Keratinocyte (primary cell): ENCODE measurements at places on chromosomes 11 and 22. TPM values are rescaled to one million over a fixed set of nuclear protein-coding genes. Genes with fewer than 3 reads are reported as not detected.

DNA sequence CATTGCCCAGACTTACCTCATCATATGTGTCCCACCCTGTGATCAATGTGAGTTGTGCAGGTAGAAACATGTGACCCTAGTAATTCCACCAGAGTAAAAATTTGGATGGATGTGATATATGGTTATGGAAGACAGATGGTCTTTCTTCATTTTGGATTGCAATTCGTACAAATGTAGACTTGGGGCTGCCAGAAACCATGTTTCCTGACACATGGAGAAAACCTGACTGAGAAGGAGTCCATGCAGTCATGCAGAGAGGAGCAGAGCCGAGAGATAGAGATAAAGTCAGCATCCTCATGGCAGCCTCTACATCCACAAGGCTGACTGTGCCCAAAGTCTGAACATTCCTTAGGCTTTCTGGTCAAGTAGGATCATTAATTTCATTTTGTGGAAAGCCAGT lies 678.1 kb upstream of the KIRREL3 start:
- no peak for DNase-seq

GRCh38 chr11:78418584-78419211 lies 1.1 kb upstream of the GAB2 start:
- DNase-seq, result no peak

DNA sequence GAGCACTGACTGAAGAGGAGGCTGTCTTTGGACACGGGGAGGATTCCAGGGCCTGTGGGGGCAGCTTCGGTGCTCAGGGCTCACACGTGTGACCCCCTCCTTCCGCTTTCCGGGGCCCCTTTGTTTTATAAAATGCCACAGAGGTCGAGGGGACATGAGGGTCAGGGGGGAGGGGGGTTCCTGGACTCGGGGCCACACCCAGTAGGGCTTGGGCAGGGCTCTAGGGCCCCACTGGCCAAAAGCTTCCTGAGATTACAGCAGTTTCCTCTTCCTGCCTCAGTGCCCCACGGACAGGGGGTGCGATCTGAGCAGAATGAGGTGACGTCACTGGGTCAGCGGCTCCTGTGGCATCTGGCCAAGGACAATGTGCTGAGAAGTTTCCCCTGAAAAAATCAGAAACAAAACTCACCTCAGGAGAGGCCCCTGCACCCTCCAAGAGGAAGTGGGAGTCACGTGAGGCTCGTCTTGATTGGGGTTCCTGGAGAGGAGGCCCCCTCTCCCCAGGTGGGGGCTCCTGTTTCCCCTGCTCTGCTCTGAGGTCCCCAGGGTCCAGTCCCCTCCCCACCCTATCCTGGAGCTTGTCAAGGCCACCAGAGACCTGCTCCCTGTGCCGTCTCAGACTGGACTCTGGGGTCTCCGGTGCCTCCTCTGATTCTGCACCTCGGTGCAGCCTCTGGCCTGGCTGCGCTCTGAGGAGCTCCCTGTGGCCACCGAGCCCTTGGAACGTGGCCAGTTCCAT lies 6.4 kb upstream of the IFITM3 start:
- no peak for DNase-seq

DNA sequence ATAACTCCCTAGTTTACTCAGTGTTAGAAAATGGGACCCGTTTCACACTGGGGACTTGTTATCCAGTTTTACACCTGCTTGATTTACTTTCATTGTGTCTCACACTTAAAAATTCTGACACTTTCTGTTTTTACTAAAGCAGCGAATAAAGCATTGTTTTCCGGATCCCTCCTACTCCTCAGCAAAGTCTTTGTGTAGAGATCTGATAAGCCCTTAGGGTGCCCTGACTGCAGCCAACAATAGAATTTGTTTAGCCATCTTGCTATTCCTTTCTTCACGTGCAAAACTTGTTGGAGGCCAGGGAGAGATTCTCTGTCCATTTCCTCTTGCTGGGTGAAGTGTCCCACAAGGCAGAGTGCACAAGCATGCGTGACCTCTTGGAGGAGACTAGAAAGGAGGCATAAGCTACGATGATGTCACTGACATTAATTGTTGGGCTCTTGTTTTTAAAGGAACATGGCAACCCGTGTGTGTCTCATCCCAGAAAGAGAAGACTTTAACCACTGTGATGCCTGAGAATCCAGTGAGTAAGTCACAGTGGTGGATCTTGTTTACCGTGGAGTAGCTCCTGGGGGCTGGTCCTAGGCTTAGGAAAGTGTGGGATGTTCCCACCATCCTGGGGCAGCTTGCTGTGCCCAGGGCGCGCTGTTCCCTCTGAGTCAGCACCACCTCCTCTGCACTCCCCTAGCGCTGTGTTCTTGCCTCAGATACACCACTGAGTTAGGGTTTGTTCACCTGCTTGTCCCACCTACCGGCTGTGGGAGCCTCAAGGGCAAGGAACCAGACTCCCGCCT lies 27.7 kb downstream of the MICAL2 start:
- no peak for DNase-seq

- no peak for DNase-seq
Observed at GRCh38 chr11:122786896-122787295, 51.4 kb upstream of the CRTAM start.

DNA sequence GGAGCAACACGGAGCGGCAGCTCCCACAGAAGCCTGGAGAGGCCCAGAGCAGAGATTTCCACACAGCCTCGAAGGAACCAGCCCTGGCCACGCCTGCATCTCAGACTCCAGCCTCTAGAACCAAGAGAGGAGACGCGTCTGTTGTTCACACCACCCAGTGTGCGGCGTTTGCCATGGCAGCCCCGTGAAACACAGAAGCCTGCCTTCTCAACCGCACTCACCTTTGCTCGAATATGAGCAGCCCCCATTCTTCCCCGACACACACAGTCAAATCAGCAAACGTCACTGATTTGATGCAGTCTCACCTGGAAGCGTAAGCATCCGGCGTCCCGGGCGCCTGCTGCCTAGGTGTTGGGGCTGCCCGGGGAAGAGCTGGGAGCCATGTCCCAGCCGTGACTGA lies 14.2 kb upstream of the TALDO1 start:
- DNase-seq, result no peak

DNA sequence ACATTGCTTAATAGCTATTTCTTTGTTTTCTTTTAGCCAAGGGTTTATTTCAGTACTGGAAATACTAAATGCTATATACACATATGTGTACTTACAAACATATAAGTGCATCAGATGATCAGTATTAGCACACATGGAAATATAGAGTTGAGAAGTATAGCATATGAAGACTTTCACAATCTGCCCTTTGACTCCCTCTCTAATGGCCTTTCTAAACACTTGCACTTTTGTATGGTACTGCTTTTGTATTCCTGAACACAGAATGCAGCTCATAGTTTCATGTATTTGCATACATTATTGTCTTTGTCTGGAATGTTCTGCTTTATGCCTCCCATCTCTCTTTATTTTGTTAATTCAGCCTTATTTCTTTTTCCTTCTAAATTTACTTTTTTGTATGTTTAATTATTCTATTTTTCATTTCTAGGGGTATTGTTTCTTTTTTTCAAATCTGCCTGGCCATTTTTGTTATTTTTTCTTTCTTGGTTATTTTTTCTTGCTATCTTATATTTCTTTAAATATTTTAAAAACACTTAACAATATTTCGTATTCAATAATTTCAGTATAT lies 28.8 kb downstream of the ACER3 start:
- DNase-seq, result no peak

- no peak for DNase-seq
Observed at GRCh38 chr11:31913985-31914384, 102.9 kb upstream of the PAX6 start.

DNA sequence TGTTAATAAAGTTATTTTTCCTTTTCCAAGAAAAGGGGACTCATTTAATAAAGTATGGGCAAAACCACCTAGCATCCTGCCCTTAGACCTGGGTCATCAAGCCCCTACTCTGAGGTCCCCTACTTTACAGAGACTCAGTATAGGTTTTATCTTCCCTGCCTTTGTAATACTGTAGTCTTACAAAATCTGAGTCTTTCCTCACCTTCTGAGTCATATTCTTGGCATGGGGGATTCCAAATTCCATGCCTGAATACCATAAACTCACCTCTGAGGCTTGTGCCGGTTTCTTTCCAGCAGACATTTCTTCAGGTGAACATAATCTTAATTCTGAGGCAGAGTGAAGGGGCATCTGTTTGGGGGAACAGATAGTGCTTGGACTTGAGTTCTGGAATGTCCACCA lies 282.5 kb downstream of the KCNA4 start:
- no peak for DNase-seq

- no peak for DNase-seq
Observed at GRCh38 chr11:115775846-115776245, 271.6 kb upstream of the CADM1 start.

- DNase-seq, result no peak
Observed at GRCh38 chr11:75339685-75340409, 11.6 kb downstream of the ARRB1 start.

DNA sequence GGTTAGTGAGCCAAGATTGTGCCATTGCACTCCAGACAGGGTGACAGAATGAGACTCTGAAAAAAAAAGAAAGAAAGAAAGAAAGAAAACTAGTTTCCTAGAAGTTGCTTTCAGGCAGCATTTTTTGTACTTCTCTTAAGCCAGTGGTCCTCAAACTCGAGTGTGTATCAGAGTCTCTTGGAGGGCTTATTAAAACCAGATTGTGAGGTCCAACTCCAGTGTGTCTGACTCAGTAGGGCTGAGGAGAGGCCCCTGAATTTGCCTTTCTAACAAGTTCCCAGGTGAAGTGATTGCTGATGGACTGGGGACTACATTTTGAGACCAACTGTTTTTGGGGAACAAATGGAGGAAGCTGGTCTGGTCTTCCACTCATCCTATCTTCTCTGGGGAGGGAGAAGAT lies 57.5 kb upstream of the VSTM5 start:
- DNase-seq, result no peak

- DNase-seq, result peak; percentile 45
Observed at GRCh38 chr22:25110846-25111578, 88.6 kb upstream of the CRYBB3 start.

- no peak for DNase-seq
Observed at GRCh38 chr11:45395947-45396346, 109.8 kb upstream of the SYT13 start.

- DNase-seq, result no peak
Observed at GRCh38 chr11:31636983-31637382, 127.4 kb downstream of the ELP4 start.

- DNase-seq, result no peak
Observed at GRCh38 chr22:48824712-48825651, 1002.7 kb downstream of the BRD1 start.

DNA sequence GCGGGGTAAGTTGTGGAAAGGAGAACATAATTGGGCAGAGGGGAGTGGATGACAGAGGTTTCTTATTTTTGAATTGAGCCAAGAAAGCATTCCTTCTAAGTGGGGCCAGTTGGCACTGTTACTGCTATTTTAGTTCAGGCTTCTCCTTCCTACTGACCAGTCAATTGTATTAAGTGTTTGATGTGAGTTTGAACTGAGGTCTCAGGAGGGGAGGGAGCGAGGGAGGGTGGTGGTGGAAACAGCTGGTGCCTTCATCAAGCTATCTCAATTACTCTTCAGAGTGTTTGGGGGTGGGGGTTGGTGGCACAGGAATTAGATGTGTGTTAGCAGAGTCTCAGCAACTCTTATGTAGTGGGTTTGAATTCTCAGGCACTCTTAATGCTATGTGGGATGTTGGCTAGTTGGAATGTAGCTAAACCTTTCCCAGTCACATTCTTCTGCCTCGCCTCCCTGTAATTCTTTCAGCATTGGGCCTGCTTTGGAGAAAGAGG lies 14.5 kb downstream of the CTNND1 start:
- no peak for DNase-seq

GRCh38 chr22:38724926-38725571 lies 19.3 kb downstream of the GTPBP1 start:
- DNase-seq, result no peak

GRCh38 chr22:29062286-29062821 lies 723 bp upstream of the C22orf31 start:
- no peak for DNase-seq

DNA sequence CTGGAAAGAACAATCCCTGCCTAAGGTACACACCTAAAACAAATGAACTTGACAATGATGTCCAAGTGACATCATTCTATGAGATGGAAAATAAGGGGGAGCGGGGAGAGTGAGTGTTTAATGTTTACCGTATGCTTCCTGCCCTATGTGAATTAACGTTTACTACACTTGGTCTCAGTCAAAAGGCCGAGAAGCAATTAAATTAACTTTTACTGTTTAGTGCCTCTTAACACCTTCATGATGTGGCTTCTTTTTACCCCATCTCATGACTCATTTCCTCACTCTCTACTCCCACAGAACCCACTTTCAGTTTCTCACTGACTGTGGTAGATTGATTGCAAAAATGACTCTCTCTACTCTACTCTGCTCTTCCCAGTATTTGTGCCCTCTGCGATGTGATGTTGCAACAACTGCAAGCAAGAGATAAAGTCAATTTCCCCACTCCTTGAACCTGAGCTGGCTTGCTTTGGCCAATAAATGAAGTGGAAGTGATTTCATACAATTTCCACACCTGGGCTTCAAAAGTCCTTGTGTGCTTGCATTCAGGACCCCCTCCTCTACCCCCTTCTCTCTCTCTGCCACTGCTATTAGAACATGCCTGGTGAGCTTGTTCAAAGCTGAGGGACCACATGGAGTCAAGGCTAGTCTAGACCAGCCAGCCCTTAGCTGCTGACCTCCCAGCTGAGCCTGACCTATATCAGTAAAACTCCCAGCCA lies 11.6 kb upstream of the ALKBH3 start:
- no peak for DNase-seq

- DNase-seq, result no peak
Observed at GRCh38 chr11:12142909-12143308, 32.5 kb downstream of the MICAL2 start.

GRCh38 chr22:35918456-35918855 lies 110.2 kb downstream of the RBFOX2 start:
- no peak for DNase-seq

- no peak for DNase-seq
Observed at GRCh38 chr22:27372969-27373670, 428.4 kb downstream of the MN1 start.

DNA sequence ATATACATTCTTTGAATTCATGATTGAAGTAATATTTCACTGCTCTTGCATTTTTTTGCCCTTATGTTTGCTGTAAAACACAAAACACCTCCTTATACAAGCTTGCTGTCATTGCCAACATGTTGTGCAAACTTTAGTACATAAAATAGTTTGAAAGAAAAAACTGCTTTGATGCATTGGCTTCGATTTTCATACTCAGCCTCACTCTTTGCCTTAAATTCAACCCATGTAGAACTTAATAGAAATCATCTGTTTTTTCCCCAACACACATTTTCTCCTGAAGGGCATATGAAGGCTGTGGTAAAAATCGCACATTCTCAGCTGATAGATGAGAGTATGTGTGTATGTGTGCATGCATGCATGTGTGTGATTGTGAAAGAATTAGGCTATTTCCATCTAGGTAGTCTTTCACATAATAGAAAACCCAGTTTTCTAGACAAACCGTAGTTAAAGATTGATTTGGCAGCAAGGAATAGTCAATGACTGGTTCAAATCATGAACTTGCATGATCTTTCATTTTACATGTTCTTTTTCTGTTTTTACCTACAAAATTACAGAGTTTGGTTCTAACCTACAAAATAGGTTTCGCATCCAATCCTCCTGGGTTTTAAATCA lies 72.8 kb upstream of the MTMR2 start:
- DNase-seq, result no peak

Gene RNF169
- 6.2 to 9.2 TPM (median 8.9 TPM) in 3 replicates for polyA plus RNA-seq

Gene ISX
- not detected in 3 replicates for polyA plus RNA-seq

Gene TUBA8
- polyA plus RNA-seq, result 0.35 to 0.49 TPM (median 0.41 TPM) in 3 replicates

Gene RGL4
- not detected in 3 replicates for polyA plus RNA-seq

Gene PDE3B
- 0.01 TPM in 2 of 3 replicates, not detected in the other for polyA plus RNA-seq

Gene CSRP3
- polyA plus RNA-seq, result not detected in 3 replicates

Gene MDK
- 5.4 to 8.8 TPM (median 6.5 TPM) in 3 replicates for polyA plus RNA-seq

Gene NTM
- 32.9 to 55.5 TPM (median 47.9 TPM) in 3 replicates for polyA plus RNA-seq

Gene RHOD
- 113 to 235 TPM (median 119 TPM) in 3 replicates for polyA plus RNA-seq

Gene CSTF3
- 23.8 to 41.1 TPM (median 25.6 TPM) in 3 replicates for polyA plus RNA-seq

Gene CRYBA4
- not detected in 3 replicates for polyA plus RNA-seq
